ENCODE measurements at places on chromosomes 12 and 14.

GRCh38 chr12:132138941-132139871 lies 4.9 kb downstream of the DDX51 start:
- no peak for DNase-seq

- no peak for DNase-seq
These were observed 403.8 kb downstream of the PCNX1 start for GRCh38 chr14:71311061-71311460.

- DNase-seq, result no peak
These were observed 43.3 kb downstream of the EFCAB11 start for GRCh38 chr14:89911010-89911919.

DNA sequence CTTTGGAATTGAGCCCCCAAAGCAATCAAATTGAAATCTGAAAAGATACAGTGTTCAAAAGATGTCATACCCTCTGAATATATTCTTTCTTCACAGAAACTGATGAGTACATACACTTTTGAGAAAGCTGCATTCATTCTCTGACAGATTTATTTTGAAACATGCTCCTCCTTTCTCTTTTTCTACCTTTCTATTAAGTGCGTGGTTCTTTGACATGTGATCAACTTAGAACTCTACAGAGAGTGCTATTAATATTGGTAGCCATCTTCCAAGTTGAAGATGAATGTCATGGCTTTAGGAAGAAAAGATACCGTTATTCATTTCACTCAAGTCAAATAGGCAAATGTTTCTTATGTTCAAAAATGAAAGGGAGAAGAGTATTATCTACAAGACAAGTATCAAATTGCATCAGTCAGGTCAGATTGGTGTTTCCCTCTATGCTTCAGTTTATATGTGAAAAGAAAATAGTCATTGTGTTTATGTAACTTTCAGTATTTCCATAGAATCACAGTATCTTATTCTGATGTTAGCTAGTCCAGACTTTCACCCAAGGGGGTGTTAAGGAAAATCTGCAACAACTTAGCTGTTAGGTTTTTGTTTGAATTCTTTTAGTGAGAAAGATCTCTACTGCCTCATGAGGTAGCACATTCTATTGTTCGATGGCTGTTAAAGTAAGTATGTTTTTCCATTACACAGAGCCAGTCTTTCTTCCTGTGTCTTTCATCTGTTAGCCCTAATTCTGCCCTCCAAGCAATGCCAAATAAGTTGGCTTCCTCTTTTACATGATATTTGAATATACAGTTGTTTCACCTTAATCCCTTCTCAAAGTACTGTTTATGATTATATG lies 55.4 kb upstream of the GARIN2 start:
- DNase-seq, result no peak

DNA sequence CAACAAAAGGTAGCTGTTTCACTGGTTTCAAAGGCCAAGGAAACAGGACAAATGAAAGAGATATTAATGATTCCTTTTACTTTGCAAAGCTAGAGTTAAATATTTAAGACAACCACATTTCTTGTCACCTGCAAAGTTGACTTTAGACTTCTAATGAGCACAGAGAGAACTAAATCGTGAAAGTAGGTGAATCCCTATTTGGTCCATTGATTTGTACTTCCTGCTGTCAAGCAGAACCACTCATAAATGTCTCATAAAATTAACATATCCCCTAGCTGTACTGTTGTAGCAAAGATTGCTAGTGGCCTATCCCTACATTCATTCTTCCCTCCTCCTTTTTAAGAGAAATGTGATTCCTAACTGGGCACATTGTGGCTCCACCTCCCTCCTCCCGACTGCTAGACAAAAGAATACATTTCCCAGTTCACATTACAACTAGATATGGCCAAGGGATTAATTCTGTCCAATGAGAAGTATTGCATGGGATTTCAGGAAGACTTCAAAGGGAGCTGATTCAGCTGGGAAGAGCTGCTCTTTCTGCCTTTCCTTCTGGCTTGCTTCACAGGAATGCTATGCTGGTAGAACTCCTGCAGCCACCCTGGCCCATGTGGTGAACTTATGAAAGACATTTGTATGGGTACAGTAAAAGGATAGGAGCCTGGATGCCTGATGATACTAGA lies 227.5 kb upstream of the ABCD2 start:
- no peak for DNase-seq

DNA sequence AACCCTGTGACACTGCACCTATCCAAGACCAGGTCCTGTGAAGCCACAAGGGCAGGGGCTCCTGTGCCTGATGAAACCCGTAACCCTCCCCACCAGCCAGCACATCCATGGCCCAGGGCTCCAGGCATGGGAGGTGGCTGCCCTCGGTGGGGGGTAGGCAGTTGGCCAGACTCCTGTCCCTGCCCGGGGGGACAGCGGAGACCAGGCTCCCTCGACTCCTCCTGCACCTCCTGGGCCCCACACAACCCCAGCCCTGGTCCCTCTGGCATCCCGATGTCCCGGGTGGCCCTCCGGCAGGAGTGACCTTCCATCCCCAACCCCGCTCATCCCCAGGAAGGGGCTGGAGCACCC lies 11.4 kb downstream of the AKT1 start:
- DNase-seq, result no peak

GRCh38 chr14:35682802-35683201 lies 126.3 kb downstream of the RALGAPA1 start:
- DNase-seq, result no peak

DNA sequence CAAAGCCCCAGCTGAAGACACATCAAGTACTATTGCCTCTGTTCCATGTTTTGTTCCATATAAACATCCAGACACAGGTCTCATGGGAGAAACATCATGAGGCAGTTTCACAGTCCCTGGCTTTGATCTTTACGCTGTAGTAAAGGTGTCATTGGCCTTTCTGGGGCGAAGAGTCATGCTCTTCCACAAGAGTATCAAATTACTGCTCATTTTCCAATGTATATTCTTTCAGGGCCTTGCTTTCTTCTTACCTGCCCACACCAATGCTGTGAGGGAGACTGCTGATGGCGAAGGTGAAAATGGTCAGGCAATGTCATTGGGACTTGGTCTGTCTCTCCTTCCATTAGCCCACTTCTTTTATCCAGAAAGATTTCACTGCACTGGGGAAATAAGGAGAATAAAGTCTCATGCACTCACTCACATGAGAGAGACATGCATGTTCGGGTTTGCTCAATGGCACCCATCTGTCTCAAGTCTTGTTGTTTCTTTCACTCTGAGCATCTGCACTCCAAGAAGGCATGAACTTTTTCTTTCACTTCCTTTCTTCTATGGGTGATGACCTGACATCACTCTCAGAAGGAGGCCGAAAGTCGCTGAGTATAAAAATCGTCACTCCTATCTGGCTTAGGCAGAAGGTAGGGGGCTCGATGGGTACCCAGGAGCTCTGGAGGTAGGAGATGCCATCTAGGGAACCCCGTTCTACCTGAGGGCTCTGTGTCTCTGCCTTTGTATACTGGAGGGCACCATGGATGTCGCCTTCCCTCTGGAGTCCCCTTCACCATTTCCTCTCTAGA lies 1.3 kb upstream of the JDP2 start:
- no peak for DNase-seq

- no peak for DNase-seq
These were observed 11.7 kb downstream of the TUBA1C start for GRCh38 chr12:49276304-49277290.

GRCh38 chr12:15796493-15797141 lies 7.4 kb upstream of the EPS8 start:
- no peak for DNase-seq

DNA sequence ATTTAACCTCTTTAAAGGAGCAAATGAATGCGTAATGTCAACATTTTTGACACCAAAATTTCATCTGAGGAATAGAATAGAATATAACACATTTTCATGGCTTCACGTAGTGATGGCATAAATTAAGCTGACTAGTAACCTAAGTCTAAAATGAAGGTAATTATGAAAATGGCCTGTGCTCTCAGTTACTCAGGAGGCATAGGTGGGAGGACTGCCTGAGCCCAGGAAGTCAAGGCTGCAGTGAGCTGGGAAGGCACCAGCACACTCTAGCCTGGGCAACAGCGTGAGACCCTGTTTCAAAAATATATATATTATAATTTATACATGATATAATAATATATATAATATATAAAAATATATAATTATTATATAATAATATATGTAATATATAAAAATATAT lies 383.2 kb upstream of the ATP2B1 start:
- DNase-seq, result no peak

- DNase-seq, result no peak
These were observed 187.1 kb downstream of the MON2 start for GRCh38 chr12:62653740-62654139.

GRCh38 chr12:108855284-108856169 lies 1.9 kb downstream of the SSH1 start:
- no peak for DNase-seq

- peak; percentile 13 for DNase-seq
These were observed 707.5 kb upstream of the TMEM132C start for GRCh38 chr12:127559349-127560040.

GRCh38 chr12:71661977-71662530 lies 1.6 kb downstream of the ZFC3H1 start:
- no peak for DNase-seq
